M059J (cell line): ENCODE measurements at places on chromosomes 16 and 17.

GRCh38 chr17:73052923-73053322 is 39.6 kb downstream of the SLC39A11 start:
- DNase-seq: no peak

GRCh38 chr16:5056352-5056751 is 9.4 kb downstream of the C16orf89 start:
- no peak for DNase-seq

- DNase-seq: no peak
Measured at GRCh38 chr16:13397126-13397525, 495.7 kb downstream of the SHISA9 start.

DNA sequence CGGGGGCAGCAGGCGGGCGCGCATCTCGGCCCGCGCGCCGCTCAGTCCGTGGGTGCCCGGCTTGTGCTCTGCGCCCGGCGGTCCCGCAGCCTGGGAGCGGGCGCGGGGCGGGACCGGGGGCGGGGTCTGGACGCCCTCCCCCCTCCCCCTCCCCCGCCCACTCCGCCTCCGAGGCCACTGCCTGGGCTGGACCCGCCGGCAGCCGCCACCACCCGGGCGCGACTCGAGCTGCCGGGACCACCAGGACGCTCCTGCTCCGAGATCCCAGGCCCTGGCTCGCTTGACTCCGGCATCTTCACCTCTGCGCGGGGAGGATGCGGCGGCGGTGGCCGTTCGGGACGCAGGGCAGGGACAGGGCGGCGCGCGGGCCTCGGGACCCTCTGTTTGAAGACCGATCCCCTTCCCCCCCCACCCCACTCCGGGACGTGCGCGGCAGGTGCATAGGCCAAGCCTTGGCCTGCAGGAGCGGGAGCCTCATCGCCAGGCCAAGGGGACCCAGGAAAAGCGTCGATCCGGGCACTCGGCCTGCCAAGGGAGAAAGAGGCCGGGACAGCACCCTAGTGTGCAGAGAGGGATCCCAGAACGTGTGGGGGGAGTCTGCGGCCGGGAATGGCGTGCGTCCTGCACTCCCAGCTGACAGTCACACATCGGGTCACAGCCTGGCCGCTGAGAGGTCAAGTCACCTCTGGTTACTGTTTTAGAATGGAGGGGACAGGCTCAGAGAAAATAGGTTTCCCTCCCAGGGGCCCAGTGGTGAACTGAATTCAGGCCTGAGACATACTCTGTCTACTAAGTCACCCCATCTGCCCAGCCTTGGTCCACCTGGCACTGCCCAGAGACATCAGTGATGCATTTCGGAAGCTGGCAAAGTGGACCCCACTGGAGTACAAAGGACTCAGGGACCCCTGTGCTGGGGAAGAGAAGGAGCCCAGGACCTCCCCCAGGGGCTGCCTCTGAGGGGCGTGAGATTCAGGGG is at the start of gene HS3ST6:
HS3ST6 (minus strand) TSS at position 65 of the 976 bp plus-strand sequence. CDS start 92 bp downstream, outside the sequence.
- no peak for DNase-seq

- DNase-seq: no peak
Measured at GRCh38 chr17:44384281-44384822, 5.1 kb downstream of the ITGA2B start.

GRCh38 chr17:10777131-10777807 is 26.6 kb downstream of the TMEM238L start:
- DNase-seq: no peak

DNA sequence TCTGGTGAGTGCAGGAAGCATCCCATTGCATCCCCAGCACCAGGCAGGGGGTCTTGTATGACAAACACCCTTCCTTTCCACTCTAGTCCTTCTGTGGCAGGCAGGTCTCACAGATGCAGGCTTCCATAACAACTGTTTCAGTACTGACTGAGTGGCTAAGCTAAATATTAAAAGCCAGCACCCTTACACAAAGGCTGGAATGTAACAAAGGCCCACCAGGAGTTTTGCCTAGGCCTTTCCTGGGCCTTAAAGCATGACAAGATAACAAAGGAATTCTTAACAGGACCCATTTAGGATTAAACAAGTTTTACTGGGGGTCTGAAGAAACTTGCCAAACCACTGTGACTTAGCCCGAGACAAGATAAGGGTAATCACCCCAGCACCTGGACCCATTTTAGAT is 228.9 kb upstream of the RPL38 start:
- DNase-seq: no peak

DNA sequence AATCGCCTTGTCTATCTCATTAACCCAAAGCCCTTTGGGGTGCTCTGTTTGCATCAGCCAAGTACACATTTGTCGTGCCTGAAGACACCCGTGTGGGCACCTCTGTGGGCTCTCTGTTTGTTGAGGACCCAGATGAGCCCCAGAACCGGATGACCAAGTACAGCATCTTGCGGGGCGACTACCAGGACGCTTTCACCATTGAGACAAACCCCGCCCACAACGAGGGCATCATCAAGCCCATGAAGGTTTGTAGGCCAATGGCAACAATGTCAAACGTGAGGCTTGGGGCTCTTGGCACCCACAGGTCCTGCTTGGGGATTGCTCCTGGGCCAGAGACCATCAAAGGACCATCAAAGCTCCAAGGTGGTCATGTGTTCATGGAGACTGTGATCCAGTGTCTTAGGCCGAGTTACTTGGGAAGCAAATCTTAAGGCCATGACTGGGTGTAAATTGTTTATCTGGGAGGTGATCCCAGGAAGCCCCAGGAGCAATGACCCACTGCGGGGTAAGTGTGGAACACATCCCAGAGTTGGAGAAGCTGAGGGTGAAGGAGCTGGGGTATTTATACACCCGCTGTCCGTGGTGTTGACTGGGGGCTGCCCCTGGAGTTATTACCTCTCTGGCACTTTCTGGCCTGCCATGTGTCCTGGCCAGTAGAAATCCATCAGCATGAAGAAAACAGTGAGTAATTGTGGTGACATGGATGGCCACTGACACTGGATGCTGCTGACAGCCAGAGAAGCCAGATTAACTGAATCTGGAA is 24.0 kb downstream of the CDH5 start:
- DNase-seq: no peak

GRCh38 chr16:24841291-24841690 is 4.5 kb upstream of the SLC5A11 start:
- DNase-seq: peak; percentile 36

DNA sequence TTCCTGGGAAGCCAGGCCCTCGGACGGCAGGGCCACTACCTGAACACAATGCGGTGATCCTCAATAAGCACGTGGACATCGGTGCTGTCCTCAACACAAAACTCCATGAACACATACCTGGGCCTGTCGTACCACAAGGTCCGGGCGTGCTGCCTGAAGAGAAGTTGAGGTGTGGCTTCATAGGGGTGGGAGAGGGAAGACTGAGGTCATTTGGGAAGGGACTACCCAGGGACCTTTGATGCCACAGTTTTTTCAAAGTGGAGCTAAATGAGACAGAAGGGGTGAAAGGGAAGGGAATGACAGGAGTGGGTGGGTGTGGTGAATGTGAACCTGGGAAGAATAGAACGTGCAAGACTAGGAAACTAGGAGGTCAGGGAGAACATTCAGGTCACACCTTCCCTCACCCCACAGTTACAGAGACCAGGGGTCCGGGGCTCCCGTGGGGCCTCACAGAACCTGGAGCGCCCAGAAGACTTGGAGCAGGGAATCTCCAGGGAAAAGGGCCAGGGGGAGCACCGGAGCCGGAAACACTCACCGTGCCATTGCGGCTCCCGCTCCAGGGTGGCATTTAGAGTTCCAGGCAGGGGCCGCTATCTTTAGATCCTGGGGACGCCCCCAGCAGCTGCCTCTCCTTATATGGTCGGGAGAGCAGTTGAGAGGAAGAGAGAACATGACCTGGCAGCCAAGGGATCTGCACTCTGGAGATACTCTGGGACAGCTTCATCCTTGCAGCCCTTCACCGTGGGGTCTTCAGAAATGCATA is at the start of gene PTGES3L:
PTGES3L (minus strand) TSS at position 570 of the 763 bp plus-strand sequence; CDS start at position 543, 27 bp downstream.
- DNase-seq: peak; percentile 75

GRCh38 chr16:59632276-59632855 is 898.2 kb upstream of the GOT2 start:
- DNase-seq: peak; percentile 96

DNA sequence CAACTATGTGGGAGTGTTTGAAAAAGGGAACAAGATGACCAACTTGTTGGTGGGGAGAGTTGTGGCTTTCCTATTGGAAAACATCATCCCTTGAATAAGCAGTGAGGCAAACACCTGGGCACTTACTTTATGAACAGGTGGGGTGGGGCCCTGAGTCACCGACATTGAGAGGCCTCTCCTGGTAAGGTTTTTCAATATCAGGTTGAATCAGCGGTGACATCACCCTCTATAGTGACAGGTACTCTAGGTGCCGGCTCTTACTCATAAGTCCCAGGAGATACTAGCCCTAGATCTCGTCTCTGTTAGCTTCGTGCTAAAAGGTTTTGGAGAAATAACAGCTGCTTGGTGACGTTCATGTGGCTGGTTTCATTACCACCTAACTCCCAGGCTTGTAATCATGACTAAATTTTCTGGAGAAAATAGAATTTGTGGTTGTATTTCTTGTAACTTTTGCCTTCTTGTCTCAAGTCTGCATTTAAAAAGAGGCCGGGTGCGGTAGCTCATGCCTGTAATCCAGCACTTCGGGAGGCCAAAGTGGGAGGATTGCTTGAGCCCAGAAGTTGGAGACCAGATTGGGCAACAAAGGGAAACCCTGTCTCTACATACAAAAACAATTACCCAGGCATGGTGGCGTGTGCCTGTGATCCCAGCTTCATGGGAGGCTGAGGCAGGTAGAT is 19.3 kb downstream of the CDH1 start:
- DNase-seq: peak; percentile 44

- DNase-seq: peak; percentile 58
Measured at GRCh38 chr16:66275775-66276428, 90.6 kb upstream of the CDH5 start.

DNA sequence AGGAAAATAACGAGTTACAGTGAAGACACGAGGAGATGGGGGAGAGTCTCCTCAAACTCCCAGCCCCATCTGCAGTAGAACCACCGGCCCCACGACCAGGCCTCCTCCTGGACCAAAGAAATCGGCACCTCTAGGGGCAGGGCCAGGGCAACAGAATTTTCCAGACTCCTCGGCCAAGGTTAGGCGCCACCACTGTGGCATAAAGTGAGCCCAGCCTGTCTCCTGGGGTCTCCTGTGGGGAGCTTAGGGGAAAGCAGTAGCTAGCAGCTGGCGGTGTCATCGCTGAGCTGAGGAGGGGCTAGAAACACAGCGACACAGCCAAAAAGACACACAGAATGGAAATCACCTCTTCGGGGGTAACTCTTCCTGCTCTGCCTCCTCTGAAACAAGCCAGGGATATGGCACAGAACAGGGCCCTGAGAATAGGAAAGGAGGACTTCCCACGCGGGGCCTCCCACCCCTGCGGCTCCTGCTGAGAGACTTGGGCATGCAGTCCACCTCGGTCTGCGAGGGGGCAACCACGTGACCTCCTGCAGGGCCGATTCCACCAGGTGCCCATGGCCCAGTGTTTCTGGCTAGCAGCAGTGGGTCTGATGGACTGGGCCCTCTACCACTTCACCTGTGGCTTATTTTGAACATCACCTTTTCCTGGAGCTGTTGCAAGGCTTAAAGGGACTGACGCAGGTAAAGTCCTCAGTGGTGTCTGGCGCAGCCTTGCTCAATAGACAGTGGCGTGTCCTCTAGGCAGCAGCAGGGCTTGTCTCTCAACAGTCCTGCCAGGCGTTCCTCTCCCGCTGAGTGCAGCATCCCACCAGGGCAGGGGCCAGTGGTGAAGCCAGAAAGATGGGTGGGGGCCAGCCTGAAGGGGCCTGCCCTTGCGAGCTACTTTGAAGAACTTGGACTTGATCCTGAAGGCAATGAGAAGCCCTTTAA is 6.7 kb upstream of the GINS2 start:
- DNase-seq: no peak

GRCh38 chr17:76841776-76842405 is 26.3 kb upstream of the MGAT5B start:
- peak; percentile 19 for DNase-seq

GRCh38 chr16:12461971-12462370 is 341.7 kb downstream of the CPPED1 start:
- no peak for DNase-seq

- peak; percentile 18 for DNase-seq
Measured at GRCh38 chr17:67293251-67294203, 48.5 kb upstream of the HELZ start.
